Activated CD4-positive, alpha-beta T cell treated with anti-CD3 and anti-CD28 coated beads for 1 hour (primary cell): ENCODE measurements at places on chromosomes 3 and 15.

DNA sequence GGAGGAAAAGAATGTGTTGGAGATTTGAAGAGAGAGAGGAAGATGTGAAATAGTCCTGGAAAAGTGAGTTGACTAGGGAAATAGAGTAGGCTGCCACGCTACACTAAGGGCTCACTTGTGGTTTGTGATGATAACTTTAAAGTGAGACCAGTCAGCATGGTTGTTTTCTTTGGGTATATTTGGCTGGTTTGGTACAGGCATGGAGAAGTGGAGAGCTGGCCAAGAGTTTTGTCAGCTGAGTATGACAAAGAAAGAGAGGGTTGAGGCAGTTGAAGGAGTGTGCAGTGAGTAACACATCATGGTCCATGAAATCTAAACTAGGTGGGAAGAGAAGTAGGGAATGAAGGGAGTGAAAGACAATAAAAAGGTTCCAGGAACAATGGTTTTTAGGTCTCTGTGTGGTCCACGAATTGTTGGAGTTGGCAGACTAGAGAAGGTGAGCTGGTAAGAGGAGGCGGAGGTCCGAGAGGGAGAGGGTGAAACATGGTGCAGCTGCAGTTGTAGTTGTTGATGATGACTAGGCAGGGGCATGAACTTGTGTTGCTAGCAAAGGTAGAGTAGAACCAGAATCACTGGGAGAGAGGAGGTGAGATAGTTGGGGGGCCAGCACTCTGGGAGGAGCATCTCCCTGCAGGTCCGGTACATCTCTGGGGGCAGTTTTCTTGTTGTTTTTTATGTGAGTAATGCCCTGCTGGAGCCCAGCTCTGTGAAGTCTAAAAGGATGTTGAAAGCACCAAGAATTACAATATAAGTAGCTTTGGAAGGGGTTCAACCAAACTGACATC, 21.0 kb downstream of the ZNF80 start:
- DNase-seq, result no peak

DNA sequence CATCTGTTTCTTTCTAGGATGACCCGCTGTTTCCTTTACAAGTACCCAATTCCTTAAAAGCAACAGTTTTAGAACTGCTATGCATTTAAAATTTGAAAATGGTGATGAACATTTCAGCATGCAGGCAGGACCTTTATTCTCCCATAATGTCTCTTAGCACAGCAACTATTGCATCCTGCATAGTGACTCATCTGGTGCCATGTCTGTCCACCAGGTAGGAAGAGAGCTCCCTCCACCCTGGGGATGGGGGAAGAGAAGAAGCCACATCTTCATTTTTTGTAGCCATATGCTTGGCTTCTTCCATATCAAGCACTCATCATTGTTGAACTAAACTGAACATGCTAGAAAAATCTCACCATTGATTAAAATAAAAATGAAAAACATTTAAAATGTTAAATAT, 9.9 kb downstream of the GPR15 start:
- DNase-seq, result no peak

DNA sequence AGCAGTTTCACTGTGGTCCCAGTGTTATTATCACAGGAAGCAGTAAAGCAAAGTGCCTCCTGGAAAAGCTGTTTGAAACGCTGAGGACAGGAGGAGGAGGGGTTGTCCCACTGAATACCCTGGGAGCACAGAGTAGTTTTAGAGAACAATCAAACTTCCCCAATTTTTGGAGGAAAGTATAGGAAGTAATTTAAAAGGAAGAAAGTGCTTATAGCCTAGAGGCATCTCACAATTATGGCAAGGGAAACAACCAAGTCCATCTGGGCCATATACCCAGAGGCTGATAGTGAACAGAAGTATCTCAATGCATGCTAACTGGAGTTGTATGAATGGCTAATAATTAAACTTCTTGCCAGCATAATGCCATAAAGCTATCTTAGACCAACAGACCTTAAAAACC, 137.2 kb upstream of the EPHA6 start:
- DNase-seq, result no peak

GRCh38 chr3:177832880-177833279, 635.6 kb upstream of the TBL1XR1 start:
- DNase-seq, result no peak

GRCh38 chr3:71784914-71785531, at the start of gene PROK2:
TSS of gene PROK2 (minus strand) at chr3:71785148. CDS start at chr3:71785052, 96 bp downstream.
- DNase-seq, result no peak

DNA sequence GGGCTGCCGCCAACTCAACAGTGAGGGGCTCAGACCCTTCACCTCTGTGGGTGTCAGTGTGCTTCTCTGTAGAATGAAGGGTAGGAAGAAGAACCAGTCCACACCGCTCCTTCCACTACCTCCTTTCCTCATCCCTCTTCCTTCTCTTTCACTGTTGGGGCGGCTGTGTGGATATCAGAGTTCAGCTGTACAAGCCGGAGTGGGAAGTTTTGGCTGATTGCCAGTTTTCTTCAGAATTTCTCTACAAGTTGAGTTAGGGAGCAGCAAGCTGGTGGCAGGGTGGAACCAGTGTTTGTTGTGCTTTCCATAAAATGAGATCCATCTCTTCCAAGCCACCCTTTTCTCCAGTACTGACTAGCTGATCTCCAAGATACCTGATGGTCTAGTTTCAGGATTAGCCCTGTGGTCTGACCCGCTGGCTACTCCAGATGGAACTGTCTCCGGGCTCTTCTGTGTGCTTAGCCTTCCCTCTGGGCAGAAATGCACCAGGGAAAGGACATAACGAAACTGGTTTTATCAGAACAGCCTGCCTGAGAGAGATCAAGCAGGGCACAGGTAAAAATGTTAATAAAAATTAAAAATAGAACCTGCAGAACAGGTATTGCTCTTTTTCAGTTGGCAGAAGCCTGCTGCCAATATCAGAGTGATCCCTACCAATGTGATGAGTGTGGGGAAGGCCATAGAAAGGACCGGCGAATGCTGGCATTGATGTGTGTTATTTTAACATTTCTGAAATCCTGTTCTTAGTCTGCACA, 169.9 kb upstream of the TSC22D2 start:
- DNase-seq, result no peak

GRCh38 chr3:162984746-162985145, 1488.1 kb downstream of the OTOL1 start:
- DNase-seq, result no peak

DNA sequence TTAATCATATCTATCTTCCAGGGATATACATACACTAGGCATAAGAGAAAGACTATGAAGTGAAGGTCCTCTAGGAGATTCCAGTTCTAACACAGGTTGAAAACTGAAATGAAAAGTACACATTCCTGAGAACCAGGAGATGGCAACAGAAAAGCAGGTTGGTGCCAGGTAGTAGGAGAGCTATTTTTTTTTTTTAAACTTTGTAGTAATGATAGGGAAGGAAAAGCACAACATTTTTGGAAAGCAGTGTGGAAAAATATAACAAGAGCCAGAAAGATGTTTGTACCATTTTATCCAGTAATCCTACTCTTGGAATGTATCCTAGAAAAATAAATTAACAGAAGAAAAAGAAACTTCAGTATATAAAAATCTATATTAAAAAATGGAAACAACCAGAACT, 189.9 kb downstream of the DTWD1 start:
- DNase-seq, result no peak

- no peak for DNase-seq
Measured at GRCh38 chr3:127688416-127689265, 15.9 kb downstream of the ABTB1 start.

DNA sequence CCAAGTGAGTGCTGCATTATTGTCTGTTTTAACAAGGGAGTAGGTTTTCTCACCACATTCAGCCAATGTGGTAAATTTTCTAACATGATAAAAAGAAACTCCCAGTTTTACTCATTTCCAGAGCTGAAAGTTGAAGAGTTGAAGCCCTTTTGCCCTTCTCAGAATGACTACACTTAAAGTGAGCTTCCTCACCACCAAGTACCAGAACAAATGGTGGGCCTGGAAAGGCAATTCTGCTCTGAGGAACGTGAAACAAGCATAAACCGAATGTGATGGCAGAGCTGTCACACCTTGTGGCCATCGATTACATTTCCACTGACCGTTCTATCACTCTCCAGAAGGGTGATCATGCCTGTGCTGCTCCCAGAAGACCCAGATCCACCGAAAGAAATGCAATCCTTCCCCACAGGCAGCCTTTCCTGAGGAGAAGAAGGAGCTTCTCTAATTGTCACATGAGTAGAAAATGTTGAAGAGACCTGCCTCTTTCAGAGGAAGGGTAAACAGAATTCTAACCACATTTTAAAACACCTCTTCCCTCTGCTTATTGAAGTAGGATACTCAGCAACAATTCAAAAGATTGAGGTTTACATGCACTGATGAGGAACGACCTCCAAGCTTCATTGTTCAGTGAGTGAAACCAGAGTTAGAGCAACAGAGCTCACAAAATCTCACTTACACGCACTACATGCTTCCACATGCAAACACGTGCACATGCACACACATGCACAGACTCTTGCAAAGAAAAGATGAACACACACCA, 21.4 kb upstream of the CCR9 start:
- no peak for DNase-seq

GRCh38 chr15:84840741-84841429, 23.7 kb downstream of the ALPK3 start:
- DNase-seq, result no peak

GRCh38 chr3:43190670-43191069, 84.8 kb upstream of the POMGNT2 start:
- DNase-seq, result no peak

- no peak for DNase-seq
Measured at GRCh38 chr15:66253418-66254088, at the start of gene MEGF11. TSS of gene MEGF11 (minus strand) at chr15:66253750. CDS start at chr15:66128403, 125,347 bp downstream.

GRCh38 chr15:44435893-44436667, 8.7 kb downstream of the CTDSPL2 start:
- DNase-seq, result no peak

DNA sequence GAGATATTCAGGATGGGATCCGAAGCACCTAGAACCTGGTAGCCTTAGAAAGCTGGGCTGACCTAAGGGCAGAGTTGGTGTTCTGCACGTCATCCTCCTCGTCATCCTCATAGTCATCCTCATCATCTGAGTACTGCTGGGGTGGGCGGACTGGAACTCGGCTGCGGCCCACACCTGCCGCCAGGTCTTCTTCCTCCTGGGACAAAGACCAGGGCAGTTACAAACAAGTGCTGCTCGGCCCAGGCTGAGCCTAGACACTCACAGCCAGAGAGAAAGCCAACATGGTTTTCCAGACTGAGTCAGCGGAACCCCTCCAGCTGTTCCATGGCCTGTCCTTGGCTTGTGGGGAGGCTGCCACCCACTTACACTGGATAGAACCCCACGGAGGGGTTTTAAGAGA, 40.5 kb downstream of the SEMA3G start:
- no peak for DNase-seq

- no peak for DNase-seq
Measured at GRCh38 chr15:80006946-80007345, 36.0 kb upstream of the BCL2A1 start.

GRCh38 chr3:64915778-64916177, 228.0 kb upstream of the ADAMTS9 start:
- DNase-seq, result no peak

DNA sequence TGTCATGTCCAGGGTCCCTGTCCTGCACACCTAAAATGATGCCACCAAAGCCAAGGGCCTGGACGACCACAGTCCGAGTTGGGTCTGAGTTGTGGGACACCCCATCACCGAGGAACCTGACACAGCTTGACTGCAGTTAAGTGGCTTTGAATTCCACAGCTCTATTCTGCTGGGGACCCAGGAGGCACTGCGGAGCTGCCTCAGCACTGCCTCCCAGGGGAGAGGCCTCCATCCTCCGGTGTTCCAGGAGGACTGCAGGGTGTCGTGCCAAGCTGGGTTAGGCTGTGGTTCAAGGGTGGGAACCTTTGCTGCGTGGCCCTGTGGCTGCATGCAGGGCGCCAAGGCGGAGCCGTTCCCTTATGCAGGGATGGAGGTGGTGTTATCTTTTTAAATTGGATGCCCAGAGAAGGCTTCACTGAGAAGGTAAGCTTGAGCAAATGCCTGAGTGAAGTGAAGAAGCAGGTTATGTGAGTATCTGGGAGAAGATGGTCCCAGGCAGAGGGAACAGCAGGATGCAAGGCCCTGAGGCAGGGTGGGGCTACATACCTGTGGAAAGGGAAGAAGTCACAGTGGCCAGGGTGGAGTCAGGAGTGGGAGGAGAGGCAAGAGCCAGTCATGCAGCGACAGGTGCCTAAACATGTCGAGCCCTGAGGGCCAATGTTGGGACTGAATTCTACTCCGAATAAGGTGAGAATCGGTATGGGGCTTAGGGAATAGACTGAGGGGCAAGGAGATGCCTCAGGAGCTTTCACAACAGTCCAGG, 144.8 kb downstream of the TPRA1 start:
- no peak for DNase-seq

- no peak for DNase-seq
Measured at GRCh38 chr15:97903971-97904572, 56.4 kb upstream of the ARRDC4 start.

GRCh38 chr15:95511671-95512070, 818.8 kb upstream of the NR2F2 start:
- no peak for DNase-seq

DNA sequence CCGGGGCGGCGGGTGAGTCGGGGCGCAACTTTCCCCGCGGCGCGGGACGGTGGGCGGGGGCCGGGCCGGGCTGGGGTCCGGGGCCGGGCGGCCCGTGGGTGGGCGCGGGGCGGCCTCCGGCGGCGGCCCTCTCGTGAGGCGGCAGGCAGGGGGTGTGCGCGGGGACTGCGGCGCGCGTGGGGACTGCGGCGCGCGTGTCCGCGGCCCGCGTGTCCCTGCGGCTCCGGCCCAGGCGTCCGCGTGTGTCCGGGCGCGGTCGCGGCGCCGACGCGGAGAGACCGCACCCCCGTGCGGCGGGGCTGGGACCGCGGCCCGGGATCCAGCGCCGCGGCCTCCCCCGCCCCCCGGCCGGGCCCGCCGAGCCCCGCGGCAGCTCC, 349 bp downstream of the PLXNA1 start:
- DNase-seq, result no peak

DNA sequence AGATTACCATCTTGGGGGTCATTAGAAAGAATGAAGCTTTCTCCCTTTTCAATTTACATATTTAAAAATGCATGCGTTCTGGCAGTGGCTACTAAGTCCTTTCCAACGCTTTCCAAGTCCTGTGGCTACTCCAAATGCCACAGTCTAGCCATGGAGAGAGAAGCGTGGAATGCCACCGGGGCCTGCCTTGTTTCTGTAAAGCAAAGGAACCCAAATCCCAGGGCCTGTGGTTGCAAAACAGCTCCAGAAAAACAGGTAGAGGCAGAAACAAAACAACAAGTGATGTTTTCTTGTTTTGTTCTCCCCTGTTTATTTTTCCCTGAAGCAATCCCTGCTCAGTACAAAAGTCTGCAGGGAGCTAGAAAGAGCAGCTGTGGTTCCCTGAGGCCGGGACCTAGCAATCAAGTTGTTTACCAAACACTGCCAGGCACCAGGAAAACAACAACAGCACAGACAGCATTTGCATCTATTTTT, 85.5 kb downstream of the FOXP1 start:
- DNase-seq, result no peak

GRCh38 chr3:5017925-5018531, 38.8 kb downstream of the BHLHE40 start:
- DNase-seq, result no peak

GRCh38 chr3:164806188-164806587, 272.1 kb downstream of the SI start:
- no peak for DNase-seq

DNA sequence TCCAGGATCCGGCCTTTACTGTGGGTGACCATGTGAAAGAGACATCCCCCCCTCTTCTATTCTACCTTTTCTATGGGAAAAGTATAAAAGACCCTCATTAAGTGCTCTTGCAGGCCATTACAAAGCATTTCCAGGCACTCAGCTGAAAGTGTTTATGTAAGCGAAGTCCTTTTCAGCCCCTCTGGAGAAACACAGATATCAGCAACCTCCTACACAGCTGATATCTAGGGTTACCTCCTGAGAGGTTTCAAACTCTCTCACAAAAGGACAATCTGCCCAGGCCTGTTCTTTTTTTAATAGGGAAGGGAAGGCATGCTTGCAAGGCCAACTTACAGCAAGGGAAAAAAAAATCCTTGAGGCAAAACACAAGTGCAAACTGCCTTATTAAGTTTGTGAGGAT, 12.6 kb downstream of the ETV5 start:
- DNase-seq, result no peak
